Activated naive CD4-positive, alpha-beta T cell treated with Interleukin-2 at 50 U/mL for 16 hours (primary cell): ENCODE measurements at places on chromosomes 2 and 18.

DNA sequence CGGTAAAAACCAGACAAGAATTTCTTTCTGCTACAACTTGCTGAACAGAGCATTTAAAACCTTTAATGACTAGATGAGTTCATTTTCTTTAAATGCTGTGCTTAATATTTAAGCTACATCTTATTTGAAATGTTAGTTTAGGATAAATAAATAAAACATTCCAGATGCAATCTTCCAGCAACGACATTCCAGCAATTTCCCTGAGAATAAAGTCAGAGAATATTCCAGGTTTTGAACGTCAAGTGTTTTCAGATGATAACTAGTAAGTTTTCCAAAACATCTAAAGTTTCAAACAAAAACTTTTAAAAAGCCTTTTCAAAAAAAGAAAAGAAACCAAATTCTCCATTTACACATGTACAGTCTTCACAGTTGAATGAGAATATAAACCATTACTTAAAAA is 104.8 kb downstream of the PPP1R1C start:
- DNase-seq, result no peak

GRCh38 chr18:27109451-27109850 is 75.7 kb downstream of the CHST9 start:
- no peak for DNase-seq

DNA sequence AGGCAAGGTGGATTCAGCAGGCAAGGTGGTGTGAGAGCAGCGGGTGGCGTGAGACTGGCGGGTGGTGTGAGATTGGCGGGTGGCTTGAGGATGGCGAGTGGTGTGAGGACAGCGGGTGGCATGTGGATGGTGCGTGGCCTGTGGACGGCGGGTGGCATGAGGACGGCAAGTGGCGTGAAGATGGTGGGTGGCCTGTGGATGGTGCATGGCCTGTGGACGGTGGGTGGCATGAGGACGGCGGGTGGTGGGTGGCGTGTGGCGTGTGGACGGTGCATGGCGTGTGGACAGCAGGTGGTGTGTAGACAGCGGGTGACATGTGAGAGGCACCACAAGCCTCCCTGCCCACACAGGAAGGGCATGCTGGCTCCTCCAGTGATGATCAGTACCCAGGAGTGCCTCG is 186.9 kb upstream of the SALL3 start:
- no peak for DNase-seq

DNA sequence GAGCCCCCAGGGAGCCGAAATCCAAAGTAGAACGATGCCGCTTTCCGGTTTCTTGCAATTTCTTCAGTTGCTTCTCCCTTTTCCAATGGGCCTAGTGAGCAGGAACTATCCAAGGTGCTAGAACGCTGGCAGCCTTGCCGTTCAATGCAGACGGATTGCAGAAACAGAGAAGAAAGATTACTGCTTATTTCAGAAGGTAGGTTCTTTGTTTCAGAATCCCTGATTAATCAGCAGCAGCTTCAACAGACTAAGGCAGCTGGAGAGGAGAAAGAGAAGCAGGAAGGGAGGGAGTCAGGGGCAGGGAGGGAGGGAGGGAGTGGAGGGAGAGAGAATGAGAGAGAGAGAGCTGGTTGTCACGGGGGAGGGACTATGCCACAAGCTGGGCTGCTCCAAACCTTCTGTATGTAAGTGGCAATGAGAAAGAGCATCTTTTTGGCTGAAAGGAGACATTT is 576 bp downstream of the NYAP2 start:
- DNase-seq, result peak; percentile 4

- no peak for DNase-seq
Observed at GRCh38 chr2:150674283-150674682, 186.8 kb upstream of the RND3 start.

DNA sequence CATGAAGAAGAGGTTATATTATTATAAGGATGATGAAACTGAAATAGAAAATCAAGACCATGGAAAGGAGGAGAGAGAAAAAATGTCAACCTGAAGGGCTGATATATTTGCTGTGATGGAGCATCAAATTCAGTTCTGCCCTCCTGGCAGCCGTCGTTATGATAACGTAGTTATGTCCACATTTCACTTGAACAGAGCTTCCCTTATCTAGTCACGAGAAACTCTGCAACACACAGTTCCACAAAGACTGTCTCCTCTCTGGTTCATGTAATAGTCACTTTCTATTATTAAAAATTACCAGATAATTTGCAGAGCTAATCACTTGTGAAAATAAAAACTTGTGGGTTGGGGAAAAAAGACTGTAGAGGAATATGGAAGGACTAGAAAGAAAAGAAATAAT is 19.5 kb upstream of the RBMS1 start:
- DNase-seq, result no peak

- no peak for DNase-seq
Observed at GRCh38 chr2:121061633-121062032, 223.4 kb downstream of the TFCP2L1 start.

DNA sequence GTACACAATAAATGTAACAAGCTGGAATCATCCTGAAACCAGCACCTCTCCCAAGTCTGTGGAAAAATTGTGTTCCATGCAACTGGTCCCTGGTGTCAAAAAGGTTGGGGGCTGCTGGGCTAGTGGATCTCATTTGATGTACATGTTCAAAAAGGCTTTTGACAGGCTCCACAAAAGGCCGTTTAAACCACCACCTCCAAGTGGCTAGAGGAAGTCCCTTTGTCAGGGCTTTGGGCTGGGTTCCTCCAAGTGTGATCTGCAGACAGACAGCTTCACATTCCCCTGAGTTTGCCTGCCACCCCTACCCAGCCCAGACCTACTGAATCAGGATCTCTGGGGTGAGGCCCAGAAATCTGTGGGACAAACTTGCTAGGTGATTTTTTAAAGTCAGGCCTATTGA is 84.7 kb downstream of the TGFA start:
- no peak for DNase-seq

DNA sequence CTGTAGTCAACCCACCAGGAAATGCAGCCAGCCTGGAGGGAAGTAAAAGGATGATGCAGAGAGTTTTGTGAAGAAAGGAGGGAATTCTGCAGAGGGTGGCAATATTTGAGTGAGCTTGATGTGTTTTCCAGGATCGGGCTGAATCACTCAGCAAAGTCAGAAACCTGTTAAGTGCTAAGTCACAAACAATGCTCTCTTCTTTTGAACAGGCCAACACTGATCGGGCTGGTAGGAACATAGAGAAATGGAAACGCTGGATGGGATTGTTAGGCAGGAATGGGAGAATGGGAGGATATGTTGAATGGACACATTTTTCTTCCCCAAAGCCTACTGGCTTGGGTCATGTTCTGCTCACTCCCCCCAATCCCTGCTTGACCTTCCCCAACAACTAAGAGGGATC is 36.6 kb downstream of the KCNS3 start:
- no peak for DNase-seq

DNA sequence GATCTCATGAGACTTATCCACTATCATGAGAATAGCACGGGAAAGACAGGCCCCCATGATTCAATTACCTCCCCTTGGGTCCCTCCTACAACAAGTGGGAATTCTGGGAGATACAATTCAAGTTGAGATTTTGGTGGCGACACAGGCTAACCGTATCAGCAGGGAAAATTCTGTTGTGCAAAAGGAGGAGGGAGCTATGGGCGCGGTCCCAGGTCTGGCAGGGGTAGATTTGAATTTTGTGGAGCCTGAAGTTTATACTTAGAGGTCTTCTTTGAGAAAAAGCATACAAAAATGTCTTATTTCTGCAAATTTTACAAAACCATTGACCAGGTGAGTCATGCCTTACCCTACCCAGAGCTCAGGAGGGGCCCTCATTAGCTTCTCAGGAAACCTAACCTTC is 36.6 kb downstream of the SLC4A3 start:
- DNase-seq, result no peak

DNA sequence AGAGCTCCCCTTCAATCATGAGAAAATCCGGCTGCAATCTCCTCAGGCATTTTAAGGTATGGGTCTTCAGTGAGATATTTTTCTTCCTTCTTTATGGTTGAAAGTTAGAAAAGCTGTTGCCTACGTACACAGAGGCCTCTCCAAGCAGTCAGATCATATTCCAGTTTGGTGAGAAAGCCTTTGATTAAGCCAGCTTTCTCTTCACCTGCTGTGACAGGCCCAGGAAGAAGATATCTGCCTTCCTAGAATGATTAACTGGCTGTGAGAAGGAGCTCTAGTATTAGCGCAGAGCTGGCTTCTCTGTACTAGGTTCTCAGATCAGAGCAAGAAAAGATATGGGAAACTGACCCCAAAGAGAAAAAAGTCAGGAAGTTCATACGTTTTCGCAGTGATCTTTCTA is 585.0 kb upstream of the CHAC2 start:
- no peak for DNase-seq

DNA sequence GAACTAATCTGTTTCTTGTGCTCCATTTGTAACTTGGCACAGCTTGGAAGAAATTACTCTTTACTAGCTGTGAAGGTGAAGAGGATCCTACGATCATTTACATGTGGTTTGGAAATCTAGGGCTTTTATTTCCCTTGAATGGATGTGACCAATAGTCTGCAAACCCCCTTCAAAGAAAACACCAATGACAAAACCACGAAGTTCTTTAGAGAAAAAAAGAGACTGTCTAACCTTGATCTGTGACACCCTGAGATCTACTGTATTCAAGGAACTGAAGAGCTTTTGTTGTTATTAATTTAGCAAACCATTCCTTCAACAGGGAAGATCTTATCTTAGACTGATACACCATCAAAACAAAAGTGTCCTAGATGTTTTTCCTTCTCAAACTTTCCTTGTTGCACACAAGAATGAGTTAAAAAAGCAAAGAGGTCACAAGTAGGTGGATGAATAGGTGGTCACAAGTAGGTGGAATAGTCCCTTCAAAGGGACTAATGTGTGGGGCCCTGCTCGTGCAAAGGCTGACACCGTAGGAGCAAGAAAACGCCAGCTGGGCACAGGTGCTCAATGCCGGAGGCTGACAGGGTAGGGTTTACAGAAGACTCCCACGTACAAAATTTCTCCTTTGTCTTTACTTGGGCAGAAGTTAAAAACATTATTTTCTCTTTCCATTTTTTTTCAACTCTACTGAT is 95.6 kb upstream of the ITGB6 start:
- no peak for DNase-seq

- no peak for DNase-seq
Observed at GRCh38 chr2:126915903-126916302, 17.2 kb downstream of the TEX51 start.

DNA sequence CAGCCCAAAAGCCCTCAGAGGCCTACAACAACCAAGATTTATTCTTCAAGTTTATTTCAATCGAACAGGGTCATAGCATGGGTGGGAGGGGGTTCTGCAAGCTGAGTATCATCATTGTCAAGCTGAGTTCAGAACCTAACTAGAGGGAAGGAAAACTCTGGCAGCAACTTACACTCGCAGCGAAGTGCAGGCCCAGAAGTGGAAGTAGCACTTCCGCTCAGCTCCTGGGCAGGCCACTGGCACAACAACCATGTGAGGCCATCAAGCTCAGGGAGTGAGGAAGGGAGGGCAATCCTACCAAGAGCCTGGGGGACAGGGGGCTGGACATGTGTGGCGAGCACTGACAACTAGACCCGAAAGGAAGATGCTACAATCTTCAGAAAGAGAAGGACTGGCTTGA is 4.8 kb downstream of the UXS1 start:
- DNase-seq, result no peak

GRCh38 chr2:24231461-24231881 is 56.6 kb downstream of the FAM228A start:
- DNase-seq, result no peak

DNA sequence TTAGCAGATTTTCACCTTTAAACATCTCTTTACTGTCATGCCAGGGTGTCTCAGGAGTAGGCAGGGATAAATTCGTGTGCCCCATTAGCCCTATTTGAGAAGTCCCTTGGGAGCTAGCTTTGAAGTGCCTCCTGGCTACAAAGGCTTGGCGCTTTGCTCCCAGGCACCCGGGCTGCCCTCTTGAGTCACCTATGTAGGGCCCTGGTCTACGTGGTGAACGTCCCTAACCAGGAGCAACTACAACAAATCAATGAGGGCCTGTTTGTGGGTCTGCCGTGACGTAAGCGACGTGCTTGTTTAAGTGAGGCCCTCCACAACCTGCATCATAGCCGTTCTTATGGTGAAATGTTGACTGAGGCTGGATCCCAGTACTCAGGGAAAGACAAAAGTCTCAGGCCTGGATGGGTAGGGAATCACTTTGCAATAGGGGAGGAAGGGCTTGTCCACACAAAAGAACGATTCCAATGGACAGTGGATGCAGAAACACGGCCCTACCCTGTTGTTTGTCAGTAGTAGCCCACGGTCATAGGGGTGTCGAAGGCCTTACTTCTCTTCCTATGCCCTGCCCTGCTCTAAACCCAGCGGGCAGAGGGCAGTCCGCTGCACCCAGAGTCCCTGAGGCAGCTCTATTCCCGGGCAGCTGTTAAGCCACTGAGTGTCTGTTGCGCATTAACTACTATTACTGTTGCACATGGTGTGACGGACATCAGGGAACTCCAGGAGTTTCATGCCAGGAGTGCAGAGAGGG is 93.9 kb downstream of the INHBB start:
- DNase-seq, result no peak

DNA sequence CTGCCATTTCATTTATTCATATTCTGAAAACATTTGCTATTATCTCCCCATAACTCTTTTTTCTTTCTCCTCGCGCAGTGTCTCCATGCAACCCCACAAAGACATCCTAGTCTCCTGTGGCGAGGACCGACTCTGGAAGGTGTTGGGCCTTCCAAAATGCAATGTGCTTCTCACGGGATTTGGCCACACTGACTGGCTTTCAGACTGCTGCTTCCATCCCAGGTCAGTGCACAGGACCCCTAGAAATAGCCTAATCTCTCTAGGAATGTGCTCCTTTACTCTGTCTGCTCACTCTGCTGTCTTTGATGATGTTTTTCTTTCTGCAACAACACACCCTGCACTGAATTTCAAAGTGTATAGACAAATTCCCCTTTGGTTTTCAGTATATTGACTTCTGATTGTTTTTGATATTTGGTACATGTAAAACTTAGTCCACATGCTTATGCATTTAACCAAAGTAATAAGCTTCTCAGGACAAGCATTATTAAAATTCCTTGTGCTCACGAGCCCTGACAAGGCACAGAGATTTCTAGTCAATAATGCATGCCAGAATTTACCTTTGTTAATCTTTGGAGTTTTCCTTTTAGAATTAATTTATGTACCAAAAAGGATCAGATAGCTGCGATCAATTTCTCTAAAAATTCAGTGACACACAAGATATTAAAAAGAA is 548.3 kb upstream of the VWC2L start:
- DNase-seq, result no peak

- no peak for DNase-seq
Observed at GRCh38 chr2:16005816-16006536, 65.6 kb downstream of the MYCN start.

DNA sequence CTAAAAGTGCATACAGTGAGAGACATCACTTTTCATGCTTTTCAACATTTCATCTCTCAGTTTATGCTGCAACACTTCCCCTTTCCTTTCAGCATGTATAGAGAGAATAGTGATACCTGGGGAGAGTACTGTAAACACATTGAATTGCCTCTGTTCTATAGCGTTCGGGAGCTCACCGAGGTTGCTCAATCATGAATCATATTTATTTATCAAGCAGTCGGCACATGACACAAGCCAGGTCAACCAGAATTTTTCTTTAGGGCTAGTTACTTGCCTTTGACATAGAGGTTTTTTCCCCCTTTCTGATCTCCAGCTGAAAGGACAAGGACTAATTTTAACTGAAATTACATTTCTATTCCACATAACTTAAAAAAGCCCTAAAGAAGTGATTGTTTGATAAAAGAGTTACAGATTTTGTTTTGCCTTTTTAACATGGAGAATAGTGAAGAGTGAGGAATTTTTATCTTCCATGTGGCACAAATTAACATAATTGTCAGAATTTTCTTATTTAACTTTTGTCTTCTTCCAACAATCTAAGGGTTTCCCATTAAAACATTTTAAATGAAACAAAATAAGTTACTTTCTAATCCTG is 690.9 kb upstream of the TMEFF2 start:
- DNase-seq, result no peak
